T-helper 2 cell (primary cell): ENCODE measurements at places on chromosomes 3 and 15.
A peak's percentile ranks its signal among the peaks of the same experiment; 100 is the strongest.

- no peak for DNase-seq
Measured at GRCh38 chr15:65551183-65551582, 20.9 kb downstream of the HACD3 start.

GRCh38 chr3:141094790-141095545, 43.8 kb downstream of the SPSB4 start:
- no peak for DNase-seq

GRCh38 chr3:18113417-18113816, 311.7 kb downstream of the SATB1 start:
- no peak for DNase-seq

DNA sequence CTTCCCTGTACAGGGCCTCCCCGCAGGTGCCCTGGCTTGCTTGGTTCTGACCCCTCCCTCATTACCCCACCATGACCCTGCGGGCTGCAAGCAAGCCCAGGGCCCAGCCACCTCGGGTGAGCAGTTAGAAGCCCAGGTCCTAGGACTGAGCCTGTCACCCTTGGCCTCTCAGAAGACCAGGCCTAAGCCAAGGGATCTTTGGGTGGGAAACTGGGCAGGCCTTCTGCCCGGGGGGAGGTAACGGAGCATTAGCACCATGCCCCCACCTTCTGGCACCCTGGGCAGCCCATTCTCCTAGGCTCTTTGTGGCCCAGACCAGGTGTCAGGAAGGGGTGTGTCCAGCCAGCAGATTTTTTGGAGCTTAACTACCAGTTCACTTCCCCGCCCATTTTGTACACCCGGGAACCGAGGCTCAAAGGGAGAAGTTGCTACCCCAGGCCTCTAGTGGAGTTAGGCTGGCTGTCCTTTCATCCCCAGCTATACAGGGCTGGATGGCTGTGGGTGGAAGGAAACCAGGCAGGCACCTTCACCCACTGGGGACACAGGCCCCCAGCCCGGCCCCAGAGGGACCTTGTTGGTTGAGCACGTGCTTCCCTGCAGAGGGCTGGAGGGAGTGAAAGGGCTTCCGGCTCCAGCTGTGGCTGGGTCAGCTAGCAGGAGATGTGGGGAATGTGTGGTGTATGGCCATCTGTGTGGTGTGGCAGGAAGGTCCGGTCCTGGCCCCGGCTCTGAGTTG, 1.4 kb downstream of the CSK start:
- no peak for DNase-seq

- no peak for DNase-seq
Measured at GRCh38 chr3:5140230-5140621, 18.1 kb downstream of the ARL8B start.

DNA sequence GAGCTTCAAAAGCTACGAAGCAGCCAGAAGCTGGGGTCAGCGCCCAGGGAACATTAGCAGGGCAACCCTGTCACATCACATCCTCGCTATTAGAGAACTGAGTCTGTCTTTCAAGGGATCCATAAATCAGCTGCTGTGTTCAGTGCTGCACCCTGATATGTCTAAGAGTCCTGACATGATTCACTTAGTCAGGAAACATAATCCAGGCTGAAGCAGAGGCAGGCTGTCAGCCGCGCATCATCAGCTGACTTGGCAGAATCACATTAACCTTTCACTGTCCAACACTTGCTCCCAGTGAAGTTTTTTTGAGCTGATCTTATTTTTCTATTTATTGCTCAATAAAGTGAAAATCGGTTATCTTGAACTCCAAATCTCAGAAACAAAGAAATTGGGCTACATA, 23.5 kb downstream of the MYH15 start:
- no peak for DNase-seq

DNA sequence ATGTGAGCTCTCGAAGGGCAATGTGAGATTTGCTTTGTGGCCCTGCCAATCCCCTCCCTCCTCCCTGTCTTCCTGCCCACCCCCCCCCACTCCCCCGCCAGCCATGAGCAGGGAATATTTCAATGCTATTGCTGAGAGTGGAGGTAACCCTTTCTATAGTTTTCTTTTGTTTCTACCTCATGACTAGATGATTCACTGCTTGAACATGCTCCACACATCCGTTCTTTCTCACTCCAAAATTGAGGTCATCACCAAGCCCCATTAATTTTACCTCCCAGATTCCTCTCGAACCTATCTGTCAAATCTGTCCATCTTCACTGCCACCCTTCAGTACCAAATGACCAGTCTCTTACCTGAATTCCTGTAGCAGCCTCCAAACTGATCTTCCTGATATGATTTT, 12.2 kb downstream of the ZNF774 start:
- DNase-seq = no peak

- peak; percentile 52 for DNase-seq
Measured at GRCh38 chr3:30768703-30769550, 125.5 kb downstream of the GADL1 start.

- DNase-seq = no peak
Measured at GRCh38 chr15:94723801-94724200, 492.4 kb downstream of the MCTP2 start.

DNA sequence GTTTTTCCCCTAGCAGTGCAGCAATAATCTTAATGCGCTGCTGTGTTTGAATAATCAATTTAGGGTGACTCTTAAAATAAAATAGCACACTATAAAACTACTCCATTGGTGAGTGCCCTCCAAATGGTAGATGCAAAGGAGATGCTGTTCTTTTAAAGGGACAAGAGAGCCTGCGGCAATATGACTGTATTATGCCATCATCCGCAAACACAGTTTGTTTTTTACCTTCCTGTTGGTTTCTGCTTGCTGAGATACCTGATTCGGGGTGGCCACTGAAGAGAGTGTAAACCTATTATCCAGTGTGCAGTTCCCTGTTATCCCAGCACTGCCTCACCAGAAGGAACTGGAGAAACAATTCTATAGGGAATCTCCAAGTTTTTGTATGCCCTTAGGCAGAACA, 523.1 kb upstream of the TGFBR2 start:
- no peak for DNase-seq
